ENCODE measurements at places on chromosomes 12 and 14.

GRCh38 chr12:122474324-122474716, 26.4 kb downstream of the ZCCHC8 start:
- no peak for DNase-seq

GRCh38 chr12:52568111-52568510, 5.5 kb downstream of the KRT74 start:
- peak; percentile 15 for DNase-seq

DNA sequence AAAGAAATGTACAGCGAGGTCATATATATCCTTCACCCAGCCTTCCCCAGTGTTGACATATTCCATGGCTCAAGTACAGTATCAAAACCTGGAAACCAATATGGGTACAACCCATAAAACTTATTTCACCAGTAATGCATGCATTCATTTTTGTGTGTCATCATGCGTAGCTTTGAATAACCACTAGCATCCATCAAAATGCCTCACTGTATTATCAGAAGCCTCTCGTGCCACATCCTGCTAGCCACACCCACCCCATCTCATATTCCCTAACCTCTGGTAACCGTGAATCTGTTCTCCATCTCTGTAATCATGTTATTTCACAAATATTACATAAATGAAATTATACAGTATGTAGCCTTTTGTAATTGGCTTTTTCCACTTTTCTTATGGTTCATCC, 314.3 kb downstream of the RAD51B start:
- DNase-seq: no peak

DNA sequence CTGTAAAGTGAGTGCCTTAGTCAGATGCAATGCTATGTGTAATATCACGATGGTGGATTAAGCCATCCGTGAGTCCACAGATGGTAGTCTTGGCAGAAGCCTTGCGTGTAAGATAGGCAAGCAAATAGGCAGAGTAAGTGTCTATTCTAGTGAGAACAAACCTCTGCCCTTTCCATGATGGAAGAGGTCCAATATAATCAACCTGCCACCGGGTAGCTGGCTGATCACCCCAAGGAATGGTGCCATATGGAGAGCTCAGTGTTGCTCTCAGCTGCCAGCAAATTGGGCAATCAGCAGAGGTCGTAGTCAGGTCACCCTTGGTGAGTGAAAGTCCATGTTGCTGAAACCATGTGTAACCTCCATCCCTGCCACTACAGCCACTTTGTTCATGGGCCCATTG, 371.2 kb upstream of the LRFN5 start:
- DNase-seq: no peak

- DNase-seq: no peak
Measured at GRCh38 chr14:71711619-71712018, 220.6 kb upstream of the RGS6 start.

DNA sequence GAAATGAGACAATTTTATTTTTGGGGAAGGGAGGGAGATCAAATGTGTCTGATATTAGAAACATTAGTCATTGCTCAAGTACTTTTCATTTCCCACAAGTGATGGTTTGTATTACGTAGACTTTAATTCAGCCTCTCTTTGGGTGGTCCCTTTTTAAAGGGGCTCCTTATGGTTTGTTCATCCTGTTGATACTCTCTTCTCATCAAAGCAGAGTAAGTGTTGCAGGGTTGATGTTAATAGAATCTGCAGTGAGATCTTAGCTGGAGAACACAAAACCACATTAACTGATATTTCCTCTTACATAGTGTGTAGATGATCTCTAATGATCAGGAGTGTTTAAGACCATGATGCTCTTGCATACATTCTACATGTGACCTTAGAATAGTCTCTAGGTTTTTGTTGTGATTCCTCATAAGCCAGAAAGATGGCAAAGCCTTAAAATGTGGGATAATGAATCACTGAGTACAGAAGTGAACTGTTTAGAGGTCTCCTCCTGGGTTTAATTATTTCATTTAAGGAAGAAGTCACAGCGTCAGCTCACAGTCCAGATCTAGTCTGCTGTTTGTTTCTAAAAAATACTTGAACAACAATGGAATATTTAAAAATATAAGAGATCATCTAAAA, 87.4 kb upstream of the PTPRR start:
- no peak for DNase-seq

DNA sequence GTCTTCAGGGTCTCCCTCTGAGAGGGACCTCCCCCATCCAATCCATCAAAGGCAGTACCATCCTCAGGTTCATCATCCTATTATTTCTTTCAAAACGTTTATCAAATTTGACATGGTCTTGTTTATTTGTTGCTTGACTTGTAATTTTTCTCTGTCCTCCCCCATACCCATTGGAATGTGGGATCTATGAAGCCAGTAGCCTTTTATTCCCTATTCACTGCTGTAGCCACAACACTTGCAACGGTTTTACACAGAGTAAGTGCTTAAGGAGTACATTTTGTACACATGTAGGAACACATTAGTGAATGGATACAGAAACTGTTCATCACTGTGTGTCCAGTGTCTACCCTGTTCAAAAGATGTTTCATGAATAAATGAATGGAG, 41.5 kb downstream of the IGF1 start:
- DNase-seq: no peak

All from pons (tissue), 1 donor.